ENCODE measurements at places on chromosomes 16 and 17. TPM values are rescaled to one million over a fixed set of nuclear protein-coding genes. Genes with fewer than 3 reads are reported as not detected.

AHSP gene
- total RNA-seq: not detected

TRPV3 gene
- total RNA-seq: 0.72 TPM

C17orf78 gene
- not detected for total RNA-seq

DNA sequence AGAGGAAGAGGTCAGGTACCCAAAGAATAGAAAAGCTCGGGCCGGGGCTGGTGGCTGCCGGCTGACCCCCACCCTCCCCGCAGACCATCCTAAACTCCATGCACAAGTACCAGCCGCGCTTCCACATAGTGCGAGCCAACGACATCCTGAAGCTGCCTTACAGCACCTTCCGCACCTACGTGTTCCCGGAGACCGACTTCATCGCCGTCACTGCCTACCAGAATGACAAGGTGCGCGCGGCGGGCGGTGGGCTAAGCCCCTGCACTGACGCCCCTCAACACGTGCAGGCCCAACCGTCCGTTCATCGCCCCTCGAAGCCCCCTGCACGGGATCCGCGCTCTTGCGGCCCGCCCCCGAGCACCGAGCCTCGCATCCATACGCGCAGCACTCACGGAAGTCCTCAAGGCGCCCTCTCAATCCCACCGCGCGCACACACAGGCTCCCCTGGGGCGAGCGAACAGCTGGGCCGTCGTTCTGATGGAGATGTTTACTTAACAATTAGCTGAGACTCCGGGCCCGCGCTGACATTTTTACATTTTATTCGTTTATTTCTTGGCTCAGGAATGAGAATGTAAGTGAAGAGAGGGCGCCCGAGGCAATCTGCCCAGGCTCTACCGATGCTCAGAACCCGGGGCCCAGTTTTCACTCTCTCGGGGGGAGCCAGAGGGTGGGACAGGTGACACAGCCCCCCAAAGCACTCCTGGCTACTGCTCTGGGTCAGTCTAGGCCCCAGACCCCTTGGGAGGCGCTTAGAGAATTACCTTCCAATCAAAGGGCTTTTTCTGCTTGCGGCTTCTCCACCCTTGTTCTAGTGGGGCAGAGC lies 3.5 kb downstream of the TBX2 start:
- peaks cover 67% of the 10 kb centered on the region for H3K27me3 ChIP-seq
- peak; percentile 43 for DNase-seq
- H3K4me1 ChIP-seq: peaks cover 37% of the 10 kb centered on the region
- H3K27ac ChIP-seq: no peak overlapping the region

DNA sequence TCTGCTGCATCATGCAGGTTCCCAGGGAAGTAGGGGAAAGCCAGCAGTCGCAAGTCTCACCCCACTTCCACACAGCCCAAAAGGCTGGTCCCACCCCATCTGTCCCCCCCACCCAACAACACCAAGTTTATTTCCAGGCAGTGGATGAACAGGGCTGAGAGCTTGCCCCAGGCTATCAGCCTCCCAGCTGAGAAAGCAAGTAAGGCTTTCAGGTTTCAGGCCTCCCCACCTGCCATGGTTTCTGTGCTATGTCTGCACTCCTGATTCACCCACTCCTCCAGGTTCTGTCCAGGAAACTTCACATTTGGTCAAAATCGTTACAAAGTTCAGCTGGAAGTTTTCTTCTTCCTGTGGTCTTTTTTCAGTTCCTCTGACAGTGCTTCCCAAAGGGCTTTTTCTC lies 97.5 kb upstream of the HS3ST3A1 start:
- H3K4me1 ChIP-seq: no peaks in the 10 kb centered on the region
- DNase-seq: no peak
- no peaks in the 10 kb centered on the region for H3K36me3 ChIP-seq
- no peak overlapping the region for H3K4me3 ChIP-seq
- H3K27me3 ChIP-seq: peaks cover 8% of the 10 kb centered on the region

- H3K27ac ChIP-seq: peak overlapping the region; percentile 41
- H3K36me3 ChIP-seq: peaks cover 3% of the 10 kb centered on the region
- peak overlapping the region; percentile 89 for H3K4me3 ChIP-seq
- DNase-seq: peak; percentile 44
These were observed 1.8 kb downstream of the HMOX2 start for GRCh38 chr16:4477966-4478365.

- peaks cover 65% of the 10 kb centered on the region for H3K27me3 ChIP-seq
- peak; percentile 30 for DNase-seq
- H3K4me3 ChIP-seq: peak overlapping the region; percentile 45
- no peak overlapping the region for H3K27ac ChIP-seq
- no peaks in the 10 kb centered on the region for H3K36me3 ChIP-seq
- peaks cover 13% of the 10 kb centered on the region for H3K4me1 ChIP-seq
These were observed 1.0 kb downstream of the SRCIN1 start for GRCh38 chr17:38604479-38605403.

GRCh38 chr17:20074489-20074888 lies 65.3 kb downstream of the SPECC1 start:
- no peak for DNase-seq
- peaks cover 20% of the 10 kb centered on the region for H3K4me1 ChIP-seq
- H3K27me3 ChIP-seq: peaks cover 2% of the 10 kb centered on the region

OR4D1 gene
- 0.21 TPM for total RNA-seq

DNA sequence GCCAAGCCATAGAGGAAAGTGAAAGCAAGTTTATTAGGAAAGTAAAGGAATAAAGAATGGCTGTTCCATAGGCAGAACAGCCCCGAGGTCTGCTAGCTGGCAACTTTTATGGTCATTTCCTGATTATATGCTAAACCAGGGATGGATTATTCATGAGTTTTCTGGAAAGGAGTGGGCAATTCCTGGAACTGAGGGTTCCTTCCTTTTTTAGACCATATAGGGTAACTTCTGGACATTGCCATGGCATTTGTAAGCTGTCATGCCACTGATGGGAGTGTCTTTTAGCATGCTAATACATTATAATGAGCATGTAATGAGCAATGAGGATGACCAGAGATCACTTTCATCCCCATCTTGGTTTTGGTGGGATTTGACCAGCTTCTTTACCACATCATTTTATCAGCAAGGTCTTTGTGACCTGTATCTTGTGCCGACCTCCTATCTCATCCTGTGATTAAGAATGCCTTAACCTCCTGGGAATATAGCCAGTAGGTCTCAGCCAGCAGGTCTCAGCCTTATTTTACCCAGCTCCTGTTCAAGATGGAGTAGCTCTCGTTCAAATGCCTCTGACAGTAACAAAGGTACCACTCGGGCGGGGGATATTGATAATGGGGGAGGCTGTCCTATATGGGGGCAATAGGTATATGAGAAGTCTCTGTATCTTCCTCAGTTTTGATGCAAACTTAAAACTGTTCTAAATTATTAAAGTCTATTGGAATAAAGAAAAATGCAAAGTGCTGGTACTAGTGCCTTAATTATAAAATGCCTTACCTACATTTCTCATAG lies 38.9 kb upstream of the HELZ start:
- H3K27ac ChIP-seq: no peak overlapping the region
- H3K4me1 ChIP-seq: no peaks in the 10 kb centered on the region
- H3K36me3 ChIP-seq: no peaks in the 10 kb centered on the region
- H3K4me3 ChIP-seq: no peak overlapping the region
- no peaks in the 10 kb centered on the region for H3K27me3 ChIP-seq

GRCh38 chr16:16172991-16173390 lies 50.3 kb downstream of the ABCC6 start:
- H3K4me3 ChIP-seq: no peak overlapping the region
- H3K4me1 ChIP-seq: no peaks in the 10 kb centered on the region
- DNase-seq: no peak
- no peaks in the 10 kb centered on the region for H3K36me3 ChIP-seq

KRTAP9-7 gene
- not detected for total RNA-seq

DNA sequence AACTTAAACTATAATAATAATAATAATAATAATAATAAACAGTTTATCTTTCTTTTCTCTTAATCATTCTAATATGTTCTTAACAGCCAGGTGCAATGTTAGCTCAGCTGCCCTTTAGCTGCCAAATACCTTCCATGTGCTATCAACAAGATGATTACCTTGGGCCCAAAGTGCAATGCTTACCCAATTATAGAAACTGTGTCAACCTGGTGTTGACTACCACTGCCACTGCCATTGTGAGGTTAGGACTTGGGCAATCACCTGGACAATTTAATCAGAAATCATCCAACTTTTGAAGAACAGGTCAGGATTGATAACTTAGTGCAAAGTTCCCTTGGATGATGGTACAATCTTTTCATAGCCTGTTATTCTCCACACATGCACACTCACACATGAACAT lies 371.8 kb upstream of the SALL1 start:
- no peak for DNase-seq
- H3K36me3 ChIP-seq: peaks cover 2% of the 10 kb centered on the region
- H3K4me3 ChIP-seq: no peak overlapping the region
- no peaks in the 10 kb centered on the region for H3K27me3 ChIP-seq
- no peak overlapping the region for H3K27ac ChIP-seq
- no peaks in the 10 kb centered on the region for H3K4me1 ChIP-seq

- H3K4me3 ChIP-seq: no peak overlapping the region
- H3K27ac ChIP-seq: no peak overlapping the region
- peaks cover 4% of the 10 kb centered on the region for H3K27me3 ChIP-seq
These were observed 305.9 kb downstream of the PMP22 start for GRCh38 chr17:14959106-14959648.

DNA sequence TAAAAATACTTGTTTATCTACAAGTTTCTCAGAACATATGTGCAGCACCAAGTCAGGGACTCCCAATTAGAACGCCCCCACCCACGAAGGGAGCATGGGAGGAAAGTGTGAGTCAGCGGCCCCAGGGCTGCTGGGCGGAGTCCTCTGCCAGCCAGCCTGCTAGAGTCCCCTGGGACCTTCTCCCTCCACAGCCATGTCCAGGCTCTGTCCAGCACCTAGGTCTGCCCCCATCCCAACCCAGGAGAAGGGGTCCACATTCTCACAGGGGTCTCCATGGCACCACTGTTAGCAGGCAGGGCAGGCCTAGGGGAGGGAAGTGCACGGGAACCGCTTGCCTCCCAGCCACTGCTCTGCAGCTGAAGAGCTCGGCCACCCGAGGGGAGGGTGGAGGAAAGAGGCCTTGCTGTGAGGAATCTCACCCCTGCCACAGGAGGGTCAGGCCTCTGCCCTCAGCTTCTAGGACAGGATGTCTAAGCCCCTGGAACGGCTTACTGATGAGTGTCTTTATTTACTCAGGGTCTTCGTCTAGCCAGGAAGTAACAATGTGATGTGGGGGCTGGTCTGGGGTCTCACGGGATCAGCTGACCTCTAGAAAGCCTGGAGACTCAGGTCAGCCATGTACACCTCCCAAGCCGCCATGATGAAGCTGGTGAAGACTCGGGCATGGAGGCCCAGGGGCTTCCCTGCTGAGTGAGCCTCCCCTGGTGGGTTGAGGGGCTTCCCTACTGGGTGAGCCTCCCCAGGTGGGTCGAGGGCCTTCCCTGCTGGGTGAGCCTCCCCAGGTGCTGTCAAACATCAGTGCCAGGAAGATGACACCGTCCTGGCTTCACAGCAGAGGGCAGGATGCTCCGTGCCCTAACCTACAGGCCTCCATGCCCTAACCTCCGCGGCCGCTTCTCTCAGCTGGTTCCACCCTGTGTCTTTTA lies 190.3 kb downstream of the RBFOX3 start:
- no peaks in the 10 kb centered on the region for H3K36me3 ChIP-seq
- peaks cover 3% of the 10 kb centered on the region for H3K27me3 ChIP-seq
- peak; percentile 71 for DNase-seq
- no peak overlapping the region for H3K4me3 ChIP-seq
- H3K4me1 ChIP-seq: no peaks in the 10 kb centered on the region

DNA sequence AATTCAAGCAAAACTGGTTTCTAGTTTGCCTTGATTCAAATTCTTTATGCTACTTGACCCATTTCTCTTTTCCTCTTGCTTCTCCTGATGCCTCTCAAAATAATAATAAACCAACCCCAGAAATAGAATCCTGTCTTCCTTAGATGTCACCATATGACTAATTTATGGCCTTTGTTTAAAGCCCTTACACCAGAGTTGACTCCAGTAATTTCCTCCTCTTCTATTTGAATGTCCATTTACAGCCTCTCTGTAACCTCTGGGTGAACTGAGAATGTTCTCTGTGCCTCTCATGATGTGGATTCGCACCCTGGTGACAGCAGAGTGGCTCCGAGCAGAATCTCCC lies 31.5 kb downstream of the ZFHX3 start:
- no peak overlapping the region for H3K4me3 ChIP-seq
- no peaks in the 10 kb centered on the region for H3K4me1 ChIP-seq
- peaks cover 2% of the 10 kb centered on the region for H3K27me3 ChIP-seq
- DNase-seq: no peak

PIK3R5 gene
- 18.1 TPM for total RNA-seq

CCDC200 gene
- total RNA-seq: not detected

HOXB6 gene
- not detected for total RNA-seq

GRCh38 chr16:22073350-22073749 lies 19.0 kb upstream of the VWA3A start:
- no peak overlapping the region for H3K27ac ChIP-seq
- no peaks in the 10 kb centered on the region for H3K27me3 ChIP-seq
- DNase-seq: no peak
- peaks cover 7% of the 10 kb centered on the region for H3K4me1 ChIP-seq
- H3K4me3 ChIP-seq: no peak overlapping the region
- H3K36me3 ChIP-seq: peaks cover 2% of the 10 kb centered on the region

DNA sequence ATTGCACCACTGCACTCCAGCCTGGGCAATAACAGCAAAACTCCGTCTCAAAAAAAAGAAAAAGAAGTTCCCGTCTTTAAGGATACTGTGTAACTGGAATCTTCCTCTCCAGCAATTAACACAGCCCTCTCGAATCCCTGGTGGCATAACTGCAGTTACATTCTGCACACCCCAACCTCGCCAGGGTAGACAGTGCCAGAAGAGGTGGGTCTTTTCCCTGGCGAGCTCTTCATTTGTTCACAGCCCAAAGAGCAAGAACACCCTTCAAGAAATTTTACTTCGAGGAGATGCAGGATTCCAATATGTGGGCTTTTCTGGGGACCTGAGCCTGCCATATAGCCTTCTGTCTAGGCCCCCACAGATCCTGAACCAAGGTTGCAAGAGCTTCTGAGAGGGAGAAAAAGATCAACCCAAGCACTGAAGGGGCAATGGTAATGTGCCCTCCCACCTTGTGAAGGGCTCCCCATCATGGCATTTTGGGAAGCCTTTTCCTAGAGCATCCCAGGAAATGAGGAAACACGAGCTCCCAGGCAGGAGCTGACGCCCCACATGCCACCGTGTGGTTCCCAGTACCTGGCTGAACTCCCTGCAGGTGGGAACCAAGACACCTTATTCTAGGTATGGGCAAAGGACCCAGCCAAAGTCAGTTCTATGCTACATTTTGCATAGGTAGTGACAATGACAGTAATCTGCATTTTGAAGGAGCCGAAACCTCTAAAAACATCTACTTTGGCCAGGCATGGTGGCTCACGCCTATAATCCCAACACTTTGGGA lies 26.9 kb downstream of the TK2 start:
- H3K27me3 ChIP-seq: no peaks in the 10 kb centered on the region
- DNase-seq: no peak
- H3K27ac ChIP-seq: peak overlapping the region; percentile 85
- no peaks in the 10 kb centered on the region for H3K36me3 ChIP-seq
- peak overlapping the region; percentile 6 for H3K4me3 ChIP-seq

DNA sequence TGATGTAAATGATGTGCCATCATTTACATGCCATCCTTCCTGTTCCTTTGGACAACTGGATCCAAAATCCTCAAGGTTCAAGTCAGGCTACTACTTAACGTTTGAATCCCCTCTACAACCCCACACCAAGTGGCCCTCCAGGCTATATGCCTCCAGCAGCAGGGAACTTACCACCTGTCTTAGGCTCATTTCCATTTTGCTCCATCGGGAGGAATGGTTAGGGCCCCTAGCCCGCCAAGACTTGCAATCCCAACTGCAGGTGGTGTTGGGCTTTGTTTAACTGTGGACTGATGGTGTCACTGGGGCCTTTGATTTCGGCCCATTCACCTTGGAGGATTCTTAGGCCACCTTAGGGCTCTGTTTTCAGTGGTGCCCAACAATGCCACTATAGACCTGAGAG lies 9.7 kb downstream of the HNF1B start:
- DNase-seq: no peak
- no peaks in the 10 kb centered on the region for H3K4me1 ChIP-seq
- no peak overlapping the region for H3K4me3 ChIP-seq
- no peaks in the 10 kb centered on the region for H3K36me3 ChIP-seq
- no peak overlapping the region for H3K27ac ChIP-seq

Measured in activated naive CD4-positive, alpha-beta T cell treated with anti-CD3 and anti-CD28 coated beads for 36 hours (primary cell).